Activated T-cell treated with anti-CD3 and anti-CD28 coated beads for 24 hours (primary cell): ENCODE measurements at places on chromosomes 2 and 18.

GRCh38 chr2:120103723-120104467 is 91.0 kb downstream of the EPB41L5 start:
- no peak for DNase-seq

GRCh38 chr18:49241852-49242251 is 218.6 kb downstream of the DYM start:
- DNase-seq = no peak

- no peak for DNase-seq
Observed at GRCh38 chr2:13745330-13745729, 887.2 kb upstream of the LRATD1 start.

GRCh38 chr18:23539296-23539695 is 36.0 kb downstream of the RMC1 start:
- DNase-seq = no peak

- DNase-seq = no peak
Observed at GRCh38 chr2:207121784-207122183, 44.0 kb downstream of the KLF7 start.

DNA sequence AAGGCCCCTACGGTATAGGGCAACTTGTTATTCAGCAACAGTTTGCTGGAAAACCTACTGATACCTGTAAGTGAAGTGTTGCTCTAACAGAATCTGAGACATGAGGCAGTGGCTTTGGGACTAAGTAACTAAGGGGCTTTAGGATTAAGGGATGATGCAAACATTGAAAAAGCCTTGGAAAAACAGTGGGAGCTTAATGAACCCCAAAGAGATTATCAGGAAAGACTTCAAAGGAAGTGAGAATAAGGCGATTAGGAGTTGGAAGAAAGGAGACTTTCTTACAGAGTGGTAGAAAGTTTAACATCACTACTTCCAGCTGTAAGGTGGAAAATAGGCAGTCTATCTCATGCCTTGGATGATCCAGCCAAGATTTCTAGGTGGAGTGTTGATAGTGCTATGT is 158.2 kb upstream of the TRIB2 start:
- DNase-seq = no peak

DNA sequence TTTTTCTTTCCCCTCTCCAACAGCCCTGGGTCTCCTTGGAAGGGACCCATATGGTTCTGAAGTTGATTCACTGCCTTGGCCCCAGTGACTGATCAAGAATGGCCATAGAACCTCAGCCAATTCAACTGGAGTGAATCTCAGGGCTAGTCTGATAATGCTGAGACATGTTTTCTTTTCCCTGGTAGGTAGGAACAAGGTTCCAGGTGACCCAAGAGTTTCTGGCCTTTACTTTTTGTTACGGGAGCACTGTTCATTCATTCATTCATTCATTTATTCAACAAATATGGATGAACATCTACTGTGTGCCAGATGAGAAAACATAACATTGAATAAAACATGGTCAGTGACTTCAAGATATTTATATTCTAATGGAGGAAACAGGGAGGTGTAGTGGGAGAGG is 3.1 kb upstream of the ZCCHC2 start:
- no peak for DNase-seq

- DNase-seq = no peak
Observed at GRCh38 chr2:133405252-133405651, 163.0 kb downstream of the NCKAP5 start.

DNA sequence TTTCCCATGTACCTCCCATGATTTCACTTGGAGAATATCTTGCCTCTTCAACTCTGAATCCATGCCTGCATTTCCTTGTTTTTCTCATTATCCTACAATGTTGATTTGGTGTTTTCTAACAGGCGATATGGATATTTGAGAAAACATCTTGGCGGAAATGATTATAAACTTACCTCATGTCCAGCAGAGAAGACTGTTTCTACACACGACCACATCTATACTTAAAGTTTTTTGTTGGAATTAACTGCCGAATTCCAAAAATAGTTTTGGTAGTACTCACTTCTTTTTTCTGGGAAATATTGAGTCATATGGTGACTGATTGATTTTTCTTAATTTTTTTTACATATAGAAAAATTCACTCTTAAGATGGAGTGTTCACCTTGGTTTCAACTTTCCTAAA is 41.4 kb upstream of the TMEFF2 start:
- DNase-seq = no peak

DNA sequence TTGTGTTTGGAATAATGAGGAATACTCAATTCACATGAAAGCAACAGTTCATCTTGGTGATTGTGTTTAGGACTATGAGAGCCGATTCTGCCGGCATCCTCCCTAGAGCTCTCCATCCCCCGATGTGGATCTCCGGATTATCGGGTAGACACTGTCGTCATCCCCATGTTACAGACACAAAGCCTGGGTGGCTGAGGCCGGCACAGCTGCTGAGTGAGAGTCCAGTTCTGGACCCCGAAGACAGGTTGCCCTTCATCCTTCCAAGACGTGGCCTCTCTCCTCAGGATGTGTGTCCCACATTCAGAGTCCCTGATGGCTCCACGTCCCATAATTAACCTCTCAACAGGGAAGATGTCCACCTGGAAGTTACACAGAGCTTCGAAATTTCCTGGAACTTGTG is 129.3 kb downstream of the HDAC4 start:
- DNase-seq = no peak

- no peak for DNase-seq
Observed at GRCh38 chr2:231413921-231414476, 18.5 kb downstream of the B3GNT7 start.

DNA sequence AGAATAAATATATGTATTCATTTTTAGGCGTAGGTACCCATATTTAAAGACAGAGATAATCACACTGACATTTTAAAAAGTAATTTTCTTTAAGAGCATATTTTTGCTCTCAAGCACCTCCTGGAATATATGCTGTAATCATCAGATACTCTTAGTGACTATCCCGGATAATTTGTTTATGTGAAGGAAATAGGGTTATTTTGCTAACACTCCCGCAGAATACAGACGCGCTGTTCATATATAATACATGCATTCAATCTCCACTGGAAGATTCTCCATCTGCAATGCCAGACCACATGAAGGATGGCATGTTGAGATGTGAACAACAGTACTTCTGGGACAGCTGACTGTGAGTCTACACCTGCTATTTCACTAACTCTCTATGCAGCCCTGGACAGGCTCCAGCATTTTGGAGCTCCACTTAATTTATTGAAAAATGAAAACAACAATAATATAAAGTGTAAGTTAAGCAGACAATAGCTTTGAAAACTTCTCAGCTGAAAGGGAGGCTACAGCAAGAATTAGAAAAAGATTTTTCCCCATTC is 430.6 kb downstream of the TMX3 start:
- no peak for DNase-seq

- DNase-seq = no peak
Observed at GRCh38 chr2:44533508-44533907, 171.8 kb downstream of the CAMKMT start.

DNA sequence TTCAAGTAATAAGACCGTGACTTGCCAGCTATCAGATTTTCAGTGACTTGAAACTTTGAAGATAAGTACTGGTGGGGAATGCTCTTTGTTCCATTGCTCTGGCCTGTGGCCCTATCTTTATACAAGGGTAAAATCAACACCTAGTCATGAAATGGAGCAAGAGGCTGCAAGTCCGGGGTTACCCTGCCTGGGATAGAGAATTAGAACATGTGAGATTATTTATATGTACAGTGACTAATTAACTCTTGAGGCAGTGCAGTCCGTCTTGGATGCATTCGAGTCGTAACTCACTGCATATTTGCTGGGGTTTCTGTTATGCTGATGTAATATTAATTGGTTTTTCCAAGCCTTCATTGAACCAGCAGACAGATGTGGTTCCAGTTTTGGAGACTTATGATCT is 105.8 kb upstream of the LYPD6 start:
- DNase-seq = no peak

GRCh38 chr2:64228126-64228678 is 84.0 kb upstream of the PELI1 start:
- DNase-seq = peak; percentile 51

GRCh38 chr2:195696012-195696411 is 39.0 kb downstream of the SLC39A10 start:
- no peak for DNase-seq

DNA sequence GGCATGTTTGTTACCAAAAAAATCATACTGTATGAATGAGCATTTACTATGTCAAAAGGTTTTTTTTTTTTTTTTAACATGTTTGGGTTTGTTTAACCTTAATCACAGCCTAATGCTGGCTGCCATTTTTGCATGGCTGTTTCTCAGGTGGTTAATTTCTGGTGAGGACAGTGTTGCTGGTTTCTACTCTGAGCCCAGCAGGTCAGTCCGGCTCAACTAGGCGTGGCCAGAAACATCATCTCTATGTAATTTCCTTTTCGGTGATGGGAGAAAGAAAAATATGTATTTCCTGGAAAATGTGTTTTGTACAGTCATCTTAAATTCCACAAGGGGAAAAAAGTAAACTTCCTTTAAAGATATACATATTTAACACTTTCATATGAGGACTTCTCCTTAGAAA is 24.9 kb upstream of the BZW1 start:
- DNase-seq = no peak

GRCh38 chr2:33014268-33014667 is 67.5 kb downstream of the LTBP1 start:
- DNase-seq = no peak

- no peak for DNase-seq
Observed at GRCh38 chr2:48856657-48857056, 101.1 kb upstream of the LHCGR start.

GRCh38 chr2:8252997-8253694 is 428.7 kb upstream of the ID2 start:
- DNase-seq = no peak

DNA sequence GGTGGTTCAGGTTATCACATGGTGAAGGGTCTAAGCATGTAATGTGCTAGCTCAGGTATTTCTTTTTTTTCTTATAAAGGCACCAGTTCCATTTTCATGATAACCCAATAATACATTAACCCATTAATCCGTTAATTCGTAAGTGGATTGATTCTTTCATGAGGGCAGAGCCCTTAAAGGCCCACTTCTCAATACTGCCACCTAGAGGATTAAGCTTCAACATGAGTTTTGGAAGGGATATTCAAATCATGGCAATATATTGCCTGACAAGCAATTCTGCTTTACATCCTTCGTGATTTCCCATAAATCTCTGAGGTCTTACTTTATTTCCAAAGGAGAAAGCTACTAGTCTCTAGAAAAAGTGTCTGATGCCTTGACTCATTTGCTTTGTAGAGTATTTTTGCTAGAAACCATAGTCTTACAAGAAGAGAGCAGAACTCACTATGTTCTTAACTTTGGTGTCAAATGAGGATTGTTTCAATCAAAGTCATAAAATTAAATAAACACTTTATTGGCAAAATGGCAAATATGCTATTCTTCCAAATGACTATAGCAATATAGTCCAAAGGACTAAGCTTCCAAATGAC is 271.3 kb downstream of the KCNS3 start:
- no peak for DNase-seq

- no peak for DNase-seq
Observed at GRCh38 chr2:134954065-134954464, 35.4 kb downstream of the CCNT2 start.

GRCh38 chr2:113113807-113114206 is 13.6 kb upstream of the IL1RN start:
- DNase-seq = no peak

DNA sequence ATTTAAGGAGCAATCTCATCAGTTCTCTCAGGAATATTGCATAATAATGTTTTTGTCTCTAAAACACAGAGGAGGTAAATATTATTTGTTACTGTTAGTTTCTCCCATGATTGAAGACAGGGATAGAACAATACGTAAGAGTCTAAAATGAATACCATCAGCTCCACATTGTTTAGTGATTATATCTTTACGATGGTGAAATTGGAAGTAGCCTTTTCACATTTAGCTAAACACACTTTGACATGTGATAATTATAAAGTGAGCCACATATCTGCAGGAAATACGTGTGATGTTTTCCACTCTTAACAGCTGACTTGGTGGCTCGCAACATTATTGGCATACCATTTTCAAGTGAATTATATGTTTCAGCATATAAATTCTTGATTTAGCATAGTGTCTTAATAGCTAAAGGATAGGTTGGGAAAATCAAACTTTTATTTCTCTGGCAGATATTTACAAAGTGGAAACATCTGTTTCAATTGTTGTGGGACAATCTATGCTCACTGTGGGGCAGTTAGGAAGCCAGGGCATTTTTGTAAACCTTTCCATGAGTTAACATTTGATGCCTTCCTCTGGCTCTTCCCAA is 208.1 kb upstream of the RASGRP3 start:
- DNase-seq = no peak

DNA sequence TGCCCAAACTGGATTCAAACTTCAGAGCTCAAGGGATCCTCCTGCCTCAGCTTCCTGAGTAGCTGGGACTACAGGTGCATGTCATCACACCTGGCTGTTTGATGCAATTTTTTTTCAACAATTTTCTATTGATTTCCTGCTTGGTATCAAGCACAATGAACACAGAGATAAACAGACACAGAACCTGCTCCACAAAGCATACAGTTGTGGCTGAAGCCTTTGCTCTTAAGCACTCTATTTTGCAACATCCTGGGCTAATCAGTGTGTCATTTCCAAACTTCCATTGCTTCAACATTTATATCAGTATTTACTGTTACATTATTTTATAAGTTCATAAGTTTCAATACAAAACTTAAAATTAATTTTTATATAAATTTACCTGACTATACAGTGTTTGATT is 79.4 kb downstream of the NEB start:
- DNase-seq = no peak

- DNase-seq = peak; percentile 32
Observed at GRCh38 chr2:191218292-191218898, 26.8 kb upstream of the MYO1B start.

GRCh38 chr2:17302281-17302680 is 216.0 kb downstream of the RAD51AP2 start:
- no peak for DNase-seq

DNA sequence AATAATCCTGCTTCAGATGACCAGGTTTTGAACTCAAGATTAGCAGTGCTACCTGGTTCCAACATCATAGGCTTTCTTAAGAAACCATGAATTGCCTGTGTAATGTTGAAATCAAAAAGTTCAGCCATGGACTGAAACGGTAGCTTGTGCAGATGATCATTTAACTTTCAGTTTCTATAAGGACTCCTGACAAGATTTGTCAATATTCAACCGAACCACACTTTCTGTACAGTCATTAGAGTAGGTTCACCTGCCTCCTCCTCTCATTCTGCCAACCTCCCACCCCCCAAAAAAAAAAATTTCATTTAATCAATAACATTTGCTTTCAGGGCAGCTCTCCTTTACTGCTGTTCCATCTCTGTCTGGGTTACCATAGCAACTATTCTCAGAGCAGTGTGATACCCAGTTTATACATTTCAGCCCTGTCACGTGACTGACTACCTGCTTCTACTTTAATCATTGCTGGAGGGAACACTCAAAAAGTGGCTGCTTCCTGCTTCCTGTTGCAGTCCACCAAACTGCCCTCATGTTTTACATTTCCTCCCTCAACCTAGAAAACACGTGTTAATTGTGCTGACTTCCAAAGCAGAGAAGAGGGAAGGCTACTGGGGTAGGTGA is 275.5 kb downstream of the SS18 start:
- no peak for DNase-seq

GRCh38 chr2:71605781-71606241 is 152.4 kb downstream of the DYSF start:
- no peak for DNase-seq

GRCh38 chr2:112137516-112138158 is 548 bp upstream of the FBLN7 start:
- DNase-seq = no peak
